Endodermal cell (in vitro differentiated cells): ENCODE measurements at places on chromosomes 5 and 9. TPM values are rescaled to one million over a fixed set of nuclear protein-coding genes. Genes with fewer than 3 reads are reported as not detected.

Gene FAXDC2
- total RNA-seq: 2.3 to 10.5 TPM (median 3.2 TPM) in 3 replicates

GRCh38 chr5:115351356-115352195 is 55.1 kb upstream of the CCDC112 start:
- no peak overlapping the region for H3K4me3 ChIP-seq
- H3K27me3 ChIP-seq: no peaks in the 10 kb centered on the region
- no peaks in the 10 kb centered on the region for H3K36me3 ChIP-seq
- no peak overlapping the region for H3K27ac ChIP-seq
- DNase-seq: no peak

GRCh38 chr9:120863833-120864232 is 13.2 kb downstream of the PHF19 start:
- H3K36me3 ChIP-seq: peaks cover 17% of the 10 kb centered on the region
- H3K4me3 ChIP-seq: no peak overlapping the region
- no peaks in the 10 kb centered on the region for H3K27me3 ChIP-seq

DNA sequence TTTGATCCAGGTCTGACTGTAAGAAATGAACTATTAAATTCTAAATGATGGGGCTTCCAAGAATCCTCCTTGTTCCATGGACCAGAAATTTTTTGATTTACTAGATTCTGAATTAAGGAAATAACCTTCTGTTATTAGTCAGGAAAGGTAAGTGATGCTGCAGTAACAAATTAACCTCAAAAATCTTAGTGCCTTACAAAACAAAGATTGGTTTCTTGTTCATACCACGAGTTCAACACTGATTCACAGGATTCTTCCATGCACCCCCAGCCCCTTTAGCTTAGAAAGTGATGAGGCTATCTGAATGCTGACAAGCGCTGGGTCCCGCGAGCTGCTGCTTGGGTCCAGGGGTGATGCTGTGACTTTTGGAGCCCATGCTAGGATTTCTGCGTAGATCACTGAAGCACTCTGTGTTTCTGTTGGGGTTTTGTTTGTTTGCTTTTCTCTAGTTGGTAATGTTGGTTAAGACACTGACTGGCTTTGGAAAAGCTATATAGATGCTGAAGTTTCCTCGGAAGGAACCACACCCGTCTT is 52.3 kb downstream of the COL15A1 start:
- H3K4me1 ChIP-seq: peaks cover 5% of the 10 kb centered on the region
- no peak for DNase-seq
- no peak overlapping the region for H3K27ac ChIP-seq

GRCh38 chr5:132064738-132065331 is 4.4 kb downstream of the IL3 start:
- no peak overlapping the region for H3K4me3 ChIP-seq
- H3K27me3 ChIP-seq: no peaks in the 10 kb centered on the region
- peak; percentile 97 for DNase-seq
- H3K27ac ChIP-seq: no peak overlapping the region

Gene TSLP
- 0.27 and 0.53 TPM in 2 replicates for total RNA-seq

Gene TAF11L5
- total RNA-seq: not detected in 3 replicates

Gene VLDLR
- 36.0 and 38.7 TPM in 2 replicates for total RNA-seq

- DNase-seq: no peak
- no peaks in the 10 kb centered on the region for H3K36me3 ChIP-seq
- H3K27me3 ChIP-seq: no peaks in the 10 kb centered on the region
Observed at GRCh38 chr5:57007344-57007743, 55.4 kb upstream of the MIER3 start.

Gene RECK
- total RNA-seq: 10.1 and 11.5 TPM in 2 replicates

DNA sequence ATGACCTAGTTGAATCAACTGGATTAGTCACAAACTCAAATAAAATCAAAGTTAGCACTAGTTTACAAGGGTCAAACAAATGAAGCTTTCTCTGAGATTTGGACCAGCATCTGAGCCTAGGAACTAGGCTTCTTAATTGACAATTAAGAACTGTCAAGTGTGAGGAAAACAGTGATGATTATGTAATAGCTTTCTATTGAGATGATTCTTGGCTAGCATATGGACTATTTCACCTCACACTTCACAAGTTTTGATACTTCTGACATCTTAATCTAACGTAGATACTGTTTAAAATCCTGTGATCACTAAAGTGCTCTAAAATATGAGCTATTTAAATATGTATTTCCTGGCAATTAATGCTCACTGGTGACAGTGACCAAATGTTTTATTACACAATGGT is 542.9 kb downstream of the EFNA5 start:
- H3K27ac ChIP-seq: no peak overlapping the region
- H3K4me3 ChIP-seq: no peak overlapping the region
- no peaks in the 10 kb centered on the region for H3K27me3 ChIP-seq
- no peaks in the 10 kb centered on the region for H3K4me1 ChIP-seq
- DNase-seq: no peak

DNA sequence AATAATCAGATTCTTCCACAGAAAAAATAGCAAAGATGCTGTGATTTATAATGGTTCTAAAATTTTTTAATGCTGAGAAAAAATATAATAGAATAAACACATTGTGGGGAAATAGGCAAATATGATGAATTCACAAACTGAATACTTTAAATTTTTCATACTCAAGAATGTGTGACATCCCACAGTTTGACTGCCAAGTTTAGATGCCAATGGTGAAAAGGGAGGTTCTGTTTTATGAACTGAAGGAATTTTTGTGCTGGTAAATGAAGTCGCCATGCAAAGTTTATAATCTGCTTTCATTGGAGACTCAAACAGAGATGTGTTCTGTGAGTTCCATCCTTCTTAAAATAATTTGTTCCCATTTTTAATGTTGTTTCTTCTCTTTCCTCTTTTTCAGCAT is 367.5 kb upstream of the ADAMTS16 start:
- no peaks in the 10 kb centered on the region for H3K36me3 ChIP-seq
- H3K4me1 ChIP-seq: no peaks in the 10 kb centered on the region
- no peak for DNase-seq
- no peak overlapping the region for H3K27ac ChIP-seq

GRCh38 chr5:97162045-97162444 is 19.6 kb upstream of the LIX1 start:
- no peaks in the 10 kb centered on the region for H3K27me3 ChIP-seq
- no peak overlapping the region for H3K27ac ChIP-seq
- peaks cover 58% of the 10 kb centered on the region for H3K36me3 ChIP-seq

DNA sequence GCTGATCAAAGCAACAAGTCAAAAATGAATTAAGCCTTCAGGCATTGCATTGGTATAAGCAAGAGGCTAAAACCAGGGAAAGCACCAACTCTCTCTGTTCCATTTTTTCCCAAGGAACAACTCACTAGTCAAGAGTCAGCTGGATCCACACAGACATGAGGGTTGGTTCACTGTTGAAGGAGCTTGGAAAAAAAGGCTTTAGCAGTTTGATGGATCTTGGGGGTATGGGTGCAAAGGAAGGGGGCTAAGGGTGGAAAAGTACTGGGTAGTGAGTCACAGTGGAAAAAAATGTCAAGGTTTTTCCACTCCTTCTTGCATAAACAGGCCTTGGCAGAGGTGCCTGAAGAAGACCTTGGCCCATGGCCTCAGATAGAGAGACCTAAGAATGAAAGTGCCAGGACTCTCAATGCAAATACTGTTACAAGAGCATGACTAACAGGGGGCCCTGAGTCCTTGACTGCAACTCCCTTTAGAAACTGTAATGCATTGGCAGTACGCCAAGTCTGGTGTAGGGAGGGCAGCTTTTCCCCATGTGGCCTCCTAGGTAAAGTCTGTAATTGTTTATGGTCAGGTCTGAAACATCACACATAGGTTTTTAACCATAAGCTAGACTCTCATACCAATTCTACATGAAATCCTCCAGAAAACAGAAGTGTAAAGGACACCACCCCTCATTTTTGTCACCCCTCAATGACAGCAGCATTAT is 23.7 kb downstream of the ACTL7A start:
- no peak overlapping the region for H3K4me3 ChIP-seq
- H3K36me3 ChIP-seq: peaks cover 51% of the 10 kb centered on the region
- H3K27ac ChIP-seq: no peak overlapping the region
- H3K4me1 ChIP-seq: no peaks in the 10 kb centered on the region

Gene GZMA
- total RNA-seq: 0.31 and 0.36 TPM in 2 replicates

GRCh38 chr9:18385696-18386490 is 88.1 kb upstream of the ADAMTSL1 start:
- no peak overlapping the region for H3K4me3 ChIP-seq
- no peak for DNase-seq
- H3K36me3 ChIP-seq: no peaks in the 10 kb centered on the region
- H3K4me1 ChIP-seq: peaks cover 6% of the 10 kb centered on the region
- no peaks in the 10 kb centered on the region for H3K27me3 ChIP-seq

GRCh38 chr9:106528158-106528557 is 334.8 kb upstream of the ZNF462 start:
- no peaks in the 10 kb centered on the region for H3K36me3 ChIP-seq
- no peak overlapping the region for H3K27ac ChIP-seq
- no peak for DNase-seq
- H3K4me1 ChIP-seq: no peaks in the 10 kb centered on the region
- H3K27me3 ChIP-seq: no peaks in the 10 kb centered on the region

GRCh38 chr5:180665682-180666404 is 16.4 kb upstream of the FLT4 start:
- H3K27ac ChIP-seq: no peak overlapping the region
- H3K27me3 ChIP-seq: peaks cover 2% of the 10 kb centered on the region

Gene SLC34A3
- total RNA-seq: 0.15 to 0.33 TPM (median 0.17 TPM) in 3 replicates

DNA sequence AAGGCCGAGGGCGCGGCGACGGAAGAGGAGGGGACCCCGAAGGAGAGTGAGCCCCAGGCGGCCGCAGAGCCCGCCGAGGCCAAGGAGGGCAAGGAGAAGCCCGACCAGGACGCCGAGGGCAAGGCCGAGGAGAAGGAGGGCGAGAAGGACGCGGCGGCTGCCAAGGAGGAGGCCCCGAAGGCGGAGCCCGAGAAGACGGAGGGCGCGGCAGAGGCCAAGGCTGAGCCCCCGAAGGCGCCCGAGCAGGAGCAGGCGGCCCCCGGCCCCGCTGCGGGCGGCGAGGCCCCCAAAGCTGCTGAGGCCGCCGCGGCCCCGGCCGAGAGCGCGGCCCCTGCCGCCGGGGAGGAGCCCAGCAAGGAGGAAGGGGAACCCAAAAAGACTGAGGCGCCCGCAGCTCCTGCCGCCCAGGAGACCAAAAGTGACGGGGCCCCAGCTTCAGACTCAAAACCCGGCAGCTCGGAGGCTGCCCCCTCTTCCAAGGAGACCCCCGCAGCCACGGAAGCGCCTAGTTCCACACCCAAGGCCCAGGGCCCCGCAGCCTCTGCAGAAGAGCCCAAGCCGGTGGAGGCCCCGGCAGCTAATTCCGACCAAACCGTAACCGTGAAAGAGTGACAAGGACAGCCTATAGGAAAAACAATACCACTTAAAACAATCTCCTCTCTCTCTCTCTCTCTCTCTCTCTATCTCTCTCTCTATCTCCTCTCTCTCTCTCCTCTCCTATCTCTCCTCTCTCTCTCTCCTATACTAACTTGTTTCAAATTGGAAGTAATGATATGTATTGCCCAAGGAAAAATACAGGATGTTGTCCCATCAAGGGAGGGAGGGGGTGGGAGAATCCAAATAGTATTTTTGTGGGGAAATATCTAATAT is 58.1 kb downstream of the BASP1 start:
- peaks cover 28% of the 10 kb centered on the region for H3K36me3 ChIP-seq

GRCh38 chr5:18159331-18159730 is 525.1 kb downstream of the TAF11L14 start:
- no peak overlapping the region for H3K4me3 ChIP-seq
- H3K27ac ChIP-seq: no peak overlapping the region
- H3K4me1 ChIP-seq: no peaks in the 10 kb centered on the region
- no peaks in the 10 kb centered on the region for H3K36me3 ChIP-seq
- H3K27me3 ChIP-seq: no peaks in the 10 kb centered on the region

DNA sequence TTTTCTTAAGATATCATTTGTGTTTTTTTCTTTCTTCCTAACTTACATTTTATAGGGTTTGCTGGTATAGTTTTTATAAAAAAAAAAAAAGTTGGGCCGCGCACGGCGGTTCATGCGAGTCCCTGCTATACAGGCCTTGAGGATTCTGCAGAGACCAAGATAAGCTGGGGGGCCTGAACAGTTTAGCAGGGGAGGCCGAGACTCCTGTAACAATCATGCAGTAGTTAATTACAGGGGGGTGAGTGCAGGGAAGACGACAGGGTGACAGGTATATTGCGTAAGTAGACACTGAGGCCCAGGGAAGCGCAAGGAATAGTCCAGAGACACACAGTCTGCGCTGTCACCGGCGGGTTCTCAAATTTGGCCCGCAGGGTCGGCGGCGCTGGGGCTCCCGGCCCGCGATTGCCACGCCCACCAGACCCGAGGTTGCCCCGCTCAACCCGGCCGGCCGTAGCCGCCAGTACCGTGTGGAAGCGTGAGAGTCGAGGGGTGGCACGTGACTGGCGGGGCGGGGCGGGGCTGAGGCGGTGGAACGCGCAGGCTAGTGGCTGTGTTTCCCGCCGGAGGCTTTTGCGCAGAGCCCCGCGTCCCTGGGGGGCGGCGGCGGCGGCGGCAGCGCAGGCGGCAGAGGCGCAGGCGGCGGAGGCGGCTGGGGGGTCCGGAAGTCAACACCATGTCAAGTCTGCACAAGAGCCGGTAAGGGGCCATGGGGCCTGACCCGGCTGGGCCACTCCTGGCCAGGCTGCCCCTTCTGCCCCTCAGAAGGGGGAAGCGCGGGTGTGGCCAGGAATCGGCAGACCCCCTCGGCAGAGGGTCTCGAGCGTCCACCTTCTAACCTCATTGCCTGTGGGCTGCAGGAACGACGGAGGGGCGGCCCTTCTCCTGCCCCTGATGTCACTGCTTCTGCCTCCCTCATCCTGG is at the start of gene TBC1D13:
TSS of gene TBC1D13 (plus strand) at position 573 of the 921 bp plus-strand sequence. CDS start at position 674, 101 bp downstream.
- H3K27ac ChIP-seq: peak within 1 kb of the TSS; percentile 63
- DNase-seq: peak; percentile 97
- peaks cover 27% of the 10 kb centered on the region for H3K36me3 ChIP-seq
- H3K27me3 ChIP-seq: no peaks in the 10 kb centered on the region
- H3K4me1 ChIP-seq: peaks cover 7% of the 10 kb centered on the region
- H3K4me3 ChIP-seq: peak within 1 kb of the TSS; percentile 95

DNA sequence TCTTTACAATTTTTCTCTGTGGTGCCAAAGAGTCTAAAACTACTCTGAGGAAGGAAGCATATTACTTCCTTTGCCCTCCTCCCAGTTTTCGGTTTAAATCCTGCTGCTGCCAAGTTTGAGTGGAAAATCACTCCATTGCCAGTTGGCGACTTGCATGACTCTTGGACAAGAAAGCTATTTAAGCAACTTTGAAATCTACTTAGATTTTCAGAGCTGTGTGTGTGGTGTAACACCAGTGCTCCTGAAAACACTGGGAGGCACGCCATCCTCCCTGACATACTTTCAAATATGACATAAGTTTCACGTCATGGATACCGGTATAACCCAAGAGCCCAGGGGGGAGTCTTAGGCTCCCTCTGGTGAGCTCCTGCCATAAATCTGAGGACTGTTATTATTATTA is 83.5 kb upstream of the RIOK2 start:
- no peak for DNase-seq
- H3K27me3 ChIP-seq: no peaks in the 10 kb centered on the region
- H3K4me1 ChIP-seq: no peaks in the 10 kb centered on the region

DNA sequence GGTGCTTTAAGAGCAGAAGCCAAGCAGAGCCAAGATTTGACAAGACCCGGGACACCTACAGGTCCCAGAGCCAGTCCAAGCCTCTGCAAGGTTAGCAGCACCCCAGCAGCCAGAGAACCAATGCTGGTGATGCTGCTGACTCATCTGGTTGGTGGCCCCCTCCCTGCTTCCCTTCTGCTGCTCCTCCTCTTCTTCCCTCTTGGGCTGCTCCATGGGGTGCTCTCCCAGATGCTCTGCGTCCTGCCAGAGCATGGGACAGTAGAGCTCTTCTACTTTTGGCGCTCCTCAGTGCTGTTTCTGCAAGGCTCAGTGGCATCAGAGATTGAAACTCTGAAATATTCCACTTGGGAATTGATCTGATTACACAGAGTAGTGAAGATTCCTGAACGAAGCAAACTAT is 76.1 kb upstream of the SAP30L start:
- no peaks in the 10 kb centered on the region for H3K27me3 ChIP-seq
- H3K4me1 ChIP-seq: peaks cover 22% of the 10 kb centered on the region
- peak; percentile 69 for DNase-seq
- no peak overlapping the region for H3K4me3 ChIP-seq

- no peak overlapping the region for H3K4me3 ChIP-seq
- no peak overlapping the region for H3K27ac ChIP-seq
- no peaks in the 10 kb centered on the region for H3K36me3 ChIP-seq
- no peaks in the 10 kb centered on the region for H3K27me3 ChIP-seq
Observed at GRCh38 chr9:7375013-7375511, 424.5 kb downstream of the DMAC1 start.
